Stimulated activated CD8-positive, alpha-beta memory T cell treated with anti-CD3 and anti-CD28 coated beads, Interleukin-7, amount 100 ng/mL, for 24 hours (primary cell): ENCODE measurements at places on chromosomes 12 and 14.

DNA sequence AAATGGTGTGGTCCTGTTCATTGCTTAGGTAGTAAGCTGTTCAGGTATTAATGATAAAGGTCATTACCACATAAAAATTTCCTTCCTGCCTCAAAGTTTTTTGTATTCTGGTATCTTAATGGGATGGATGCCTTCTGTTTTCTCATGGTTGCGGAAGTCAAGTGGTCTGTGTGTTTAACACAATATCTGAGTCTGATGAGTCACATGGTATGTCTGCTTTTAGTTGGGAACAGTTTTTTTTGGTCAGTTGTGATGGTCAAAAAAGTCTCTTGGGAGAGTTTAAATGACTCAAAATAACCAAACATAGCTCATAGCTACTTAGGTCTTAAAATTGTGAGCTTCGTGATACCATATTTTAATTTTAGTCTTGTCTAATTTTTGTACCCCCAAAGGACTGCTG lies 40.7 kb downstream of the STK38L start:
- no peak for DNase-seq

GRCh38 chr12:94575024-94575423 lies 75.3 kb downstream of the TMCC3 start:
- DNase-seq = no peak

- no peak for DNase-seq
Measured at GRCh38 chr14:69924201-69924600, 45.0 kb downstream of the SMOC1 start.

GRCh38 chr12:124694846-124695497 lies 127.6 kb upstream of the NCOR2 start:
- no peak for DNase-seq

- no peak for DNase-seq
Measured at GRCh38 chr12:97560350-97560749, 97.7 kb downstream of the RMST start.

GRCh38 chr14:91523972-91524371 lies 13.9 kb upstream of the PPP4R3A start:
- DNase-seq = no peak

DNA sequence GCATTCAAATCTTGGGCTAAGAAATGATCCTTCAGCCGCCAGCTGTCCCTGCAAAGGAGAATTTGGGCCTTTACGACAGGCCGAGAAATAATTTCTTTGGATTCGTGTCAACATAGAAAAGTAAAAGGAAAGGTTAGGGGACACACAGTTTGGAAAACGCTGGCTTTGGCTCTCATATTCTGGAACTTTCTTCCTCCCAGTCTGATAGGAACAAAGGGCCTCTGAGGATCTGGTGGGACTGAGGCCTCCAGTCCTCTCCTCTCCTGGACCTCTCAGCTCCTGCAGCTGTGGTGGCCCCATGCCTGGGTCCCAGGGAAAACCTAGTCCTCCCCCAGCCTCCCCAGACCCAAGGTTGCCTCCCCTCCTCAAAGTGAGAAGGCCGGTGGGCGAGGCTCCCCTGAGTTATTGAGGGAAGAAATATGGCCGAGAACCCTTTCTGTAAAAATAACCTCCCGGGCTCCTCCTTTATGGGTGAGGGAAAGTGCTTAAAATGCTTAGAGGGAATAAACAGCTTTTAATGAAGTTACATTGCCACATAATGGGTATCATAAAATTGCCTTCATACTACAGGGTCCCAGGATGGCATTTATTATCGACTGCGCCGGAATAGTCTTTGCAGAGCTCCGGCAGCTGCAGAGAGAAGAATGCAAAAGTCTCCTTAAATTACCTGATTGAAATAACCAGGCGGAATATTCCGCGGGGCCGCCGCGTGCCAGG lies 188.3 kb downstream of the PHETA1 start:
- no peak for DNase-seq

DNA sequence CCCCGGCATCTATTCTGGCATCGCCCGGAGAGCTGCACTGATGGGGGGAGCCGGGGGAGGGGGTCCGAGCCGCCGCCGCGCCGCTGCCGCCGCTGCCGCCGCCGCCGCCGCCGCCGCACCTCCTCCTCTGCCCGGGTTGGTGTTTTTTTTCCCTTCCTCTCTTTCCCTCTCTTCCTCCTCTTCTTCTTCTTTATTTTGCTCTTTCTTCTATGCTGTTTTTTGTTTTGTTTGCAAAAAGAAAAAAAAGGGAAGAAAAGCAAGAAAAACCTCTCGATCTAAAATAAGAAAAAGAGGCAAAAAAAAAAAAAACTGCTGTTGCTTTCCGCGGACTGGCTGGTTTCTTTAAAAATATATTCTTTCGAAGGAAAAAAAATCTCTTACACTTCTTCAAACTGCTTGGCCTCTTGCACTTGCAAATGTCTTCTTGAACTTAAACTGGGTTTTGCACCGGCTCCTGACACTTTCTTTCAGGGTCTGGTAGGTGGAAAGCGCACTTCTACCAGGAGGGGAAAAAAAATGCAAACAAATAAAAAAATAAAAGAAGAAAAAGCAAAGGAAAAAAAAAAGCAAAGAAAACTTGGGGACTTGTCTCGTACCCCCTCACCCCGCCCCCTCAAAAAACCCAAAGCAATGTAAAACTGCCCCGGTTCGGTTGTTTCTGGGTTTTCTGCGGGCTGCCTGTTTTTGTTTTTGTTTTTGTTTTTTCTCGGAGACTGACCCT lies 616 bp downstream of the BCL11B start:
- DNase-seq = no peak

DNA sequence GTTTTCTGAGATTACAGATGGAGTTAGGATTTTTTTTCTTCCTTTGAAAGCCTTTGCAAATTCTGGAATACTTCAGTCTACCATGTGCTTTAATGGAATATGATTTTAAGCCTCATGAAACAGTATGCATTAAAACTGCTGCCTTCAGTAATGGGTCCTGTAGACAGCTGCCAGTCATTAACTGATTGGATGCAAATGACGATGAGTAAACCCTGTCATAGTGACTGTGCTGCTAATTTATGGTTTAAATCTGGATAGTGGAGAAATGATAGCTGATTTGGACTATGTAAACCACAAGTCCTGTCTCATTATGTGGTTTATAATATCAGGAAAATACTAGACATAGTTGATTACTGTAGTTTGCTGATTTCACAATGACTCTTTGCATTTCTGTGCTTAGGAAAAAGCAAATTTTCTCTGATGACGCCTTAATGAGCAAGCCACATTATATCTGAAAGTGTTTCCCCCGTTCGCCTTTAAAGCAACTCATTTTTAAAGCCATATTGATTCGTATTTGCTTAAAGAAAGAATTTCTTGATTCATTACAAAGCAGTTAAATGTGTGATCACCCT lies 217.6 kb downstream of the TMTC2 start:
- DNase-seq = no peak

DNA sequence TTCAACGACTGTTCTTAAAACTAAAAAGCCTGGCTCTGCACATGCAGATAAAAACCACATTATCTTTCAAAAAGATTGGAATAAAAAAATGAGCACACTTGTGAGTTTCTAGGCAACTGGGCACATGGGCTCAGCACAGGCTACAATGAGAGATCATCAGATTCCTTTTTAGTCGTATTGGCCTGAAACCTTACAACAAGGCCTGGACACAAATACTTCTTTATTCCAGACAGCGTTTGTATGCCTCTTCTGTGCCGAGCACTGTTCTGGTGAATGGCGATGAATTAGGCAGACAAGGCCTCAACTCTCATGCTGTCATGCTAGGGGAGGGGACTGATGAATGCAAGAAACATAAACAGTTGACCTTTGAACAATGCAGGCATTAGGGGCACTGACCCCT lies 463.0 kb downstream of the AACS start:
- DNase-seq = no peak

GRCh38 chr14:31659278-31659677 lies 98.1 kb downstream of the NUBPL start:
- no peak for DNase-seq

DNA sequence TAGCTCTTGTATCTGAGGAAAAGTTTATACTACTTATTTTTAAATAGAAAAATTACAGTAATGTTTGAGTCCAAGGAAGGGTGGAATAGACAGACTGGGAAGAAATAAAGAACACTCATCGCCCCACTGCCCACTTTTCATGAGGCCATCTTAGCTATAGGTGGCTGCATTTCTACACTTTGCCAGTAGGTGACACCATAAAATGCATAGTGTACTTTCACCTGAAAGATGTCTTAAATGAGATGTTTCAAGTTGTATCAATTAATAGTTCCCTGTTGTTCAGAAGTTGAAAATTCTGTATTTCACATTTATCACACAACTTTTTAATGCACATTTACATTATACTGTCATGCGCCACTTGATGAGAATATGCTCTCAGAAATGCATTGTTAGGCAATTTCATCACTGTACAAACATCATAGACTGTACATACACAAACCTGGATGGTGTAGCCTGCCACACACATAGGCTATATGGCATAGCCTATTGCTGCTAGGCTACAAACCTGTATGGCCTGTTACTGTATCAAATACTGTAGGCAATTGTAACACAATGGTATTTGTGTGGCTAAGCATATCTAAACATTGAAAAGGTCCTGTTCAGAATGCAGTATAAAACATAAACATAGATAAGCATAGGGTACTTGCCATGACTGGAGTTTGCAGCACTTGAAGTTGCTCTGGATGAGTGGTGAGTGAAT lies 27.6 kb downstream of the PMCH start:
- no peak for DNase-seq

DNA sequence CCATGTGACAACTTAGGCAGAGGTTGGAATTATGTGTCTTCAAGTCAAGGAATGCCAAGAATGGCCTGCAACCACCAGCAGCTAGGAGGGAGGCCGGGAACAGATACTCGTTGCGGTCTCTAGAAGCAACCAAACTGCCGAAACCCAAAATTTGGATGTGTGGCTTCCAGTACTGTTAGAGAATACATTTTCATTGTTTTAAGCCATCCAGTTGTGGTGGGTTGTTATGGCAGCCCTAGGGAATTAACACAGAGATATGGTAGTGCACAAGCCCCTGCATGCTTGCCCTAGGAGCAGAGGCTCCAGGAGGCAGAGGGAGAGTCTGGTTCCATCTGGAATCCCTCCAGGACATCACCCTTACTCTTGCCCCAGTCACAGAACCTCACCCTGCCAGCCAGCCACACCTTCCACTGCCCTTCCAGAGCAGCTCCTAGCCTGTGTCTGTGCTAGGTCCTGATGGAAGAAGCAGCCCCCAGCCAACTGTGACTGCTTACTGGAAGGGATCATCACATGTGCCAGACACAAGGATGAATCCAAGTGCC lies 19.5 kb downstream of the PITPNM2 start:
- DNase-seq = no peak

- no peak for DNase-seq
Measured at GRCh38 chr12:9799961-9800360, 27.3 kb upstream of the KLRF1 start.

DNA sequence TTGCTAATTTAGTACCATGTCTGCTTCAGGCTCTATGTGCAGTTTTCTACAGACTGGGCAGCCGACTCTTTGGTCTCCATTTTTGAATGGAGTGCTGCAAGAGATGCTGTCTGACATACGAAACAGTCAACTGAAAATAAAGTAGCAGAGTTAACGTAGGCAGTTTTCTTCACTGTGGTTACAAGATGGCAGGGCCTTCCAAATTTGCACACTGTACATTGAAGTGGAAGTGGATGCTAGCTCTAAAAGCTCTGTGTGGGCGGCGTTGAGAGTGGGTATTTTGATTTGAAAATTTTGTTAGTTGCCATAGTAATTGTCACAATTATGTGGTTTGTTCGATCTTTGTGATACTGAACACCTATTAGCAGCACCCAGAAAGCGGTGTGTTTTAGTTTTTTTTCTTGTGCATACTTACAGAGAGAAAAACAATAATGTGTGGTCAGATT lies 154.9 kb upstream of the ATP2B1 start:
- no peak for DNase-seq

DNA sequence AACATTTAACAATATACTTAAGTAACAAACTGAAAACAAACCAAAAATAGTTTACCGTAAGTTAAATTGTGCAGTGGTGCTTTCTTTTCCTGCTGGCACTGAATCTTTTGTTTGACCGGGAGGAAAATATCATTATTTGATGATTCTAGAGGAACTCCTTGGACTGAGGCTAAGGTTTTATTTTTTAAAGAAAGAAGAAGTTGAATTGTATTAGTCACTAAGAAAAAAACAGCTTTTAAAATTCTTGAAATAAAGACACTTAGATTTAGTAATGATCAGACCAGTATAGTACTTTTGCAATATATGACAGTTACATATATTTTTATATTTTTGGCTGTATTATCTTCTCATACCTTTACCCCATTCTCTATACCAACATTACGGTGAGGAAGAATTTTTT lies 10.3 kb downstream of the MIS18BP1 start:
- no peak for DNase-seq

DNA sequence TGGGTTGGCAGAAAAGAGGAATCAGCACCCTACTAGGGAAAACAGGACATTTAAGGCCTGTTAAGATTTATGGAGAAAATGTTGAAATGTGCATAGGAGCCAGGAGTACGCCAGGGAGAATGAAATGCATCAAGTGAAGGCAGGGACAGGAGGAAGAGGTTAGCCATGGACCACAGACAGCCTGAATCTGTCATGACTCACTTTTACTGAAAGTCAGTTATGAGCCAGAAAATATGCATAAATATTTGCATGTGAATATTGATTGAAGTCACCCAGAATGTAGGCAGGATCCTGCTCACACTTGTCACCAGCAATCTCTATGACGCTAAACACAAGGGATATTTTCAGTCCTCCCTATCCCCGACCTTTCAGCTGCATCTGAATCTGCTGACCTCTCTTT lies 25.1 kb upstream of the CDK17 start:
- DNase-seq = no peak

DNA sequence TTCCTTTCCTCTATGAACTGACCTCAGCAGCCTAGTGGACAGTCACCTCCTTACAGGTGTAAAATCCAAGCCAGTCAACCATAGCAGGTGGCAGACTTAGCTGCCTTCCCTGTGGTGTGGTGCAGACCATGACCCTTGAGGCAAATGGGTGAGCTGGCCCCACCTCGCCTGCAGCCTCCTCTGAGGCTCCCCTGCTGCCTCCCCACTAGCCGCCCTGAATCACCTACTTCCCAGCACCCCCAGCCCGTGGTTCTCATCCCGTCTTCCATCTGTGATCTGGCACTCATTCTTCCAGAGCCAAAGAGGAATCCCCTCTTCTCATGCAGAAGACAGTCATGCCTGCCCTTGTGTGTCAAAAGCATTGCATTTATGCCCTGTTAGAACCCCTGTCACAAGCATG lies 34.4 kb upstream of the TSPAN9 start:
- DNase-seq = no peak

DNA sequence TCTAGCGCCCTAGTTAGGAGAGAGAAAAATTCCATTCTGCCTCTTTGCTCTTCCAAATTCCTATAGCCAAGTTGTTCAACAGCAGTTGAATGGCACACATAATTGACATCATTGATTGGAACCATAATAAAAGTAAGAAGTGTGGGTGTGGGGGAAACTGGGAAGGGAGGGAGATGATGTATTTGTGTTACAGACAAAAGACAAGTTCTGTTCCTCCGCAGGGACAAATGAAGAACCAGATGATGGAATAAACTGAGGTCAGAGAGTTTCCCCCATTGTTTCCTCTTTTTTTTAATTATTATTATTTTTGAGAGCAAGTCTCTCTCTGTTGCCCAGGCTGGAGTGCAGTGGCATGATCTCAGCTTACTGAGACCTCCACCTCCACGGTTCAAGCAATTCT lies 34.9 kb downstream of the GDF11 start:
- no peak for DNase-seq

- no peak for DNase-seq
Measured at GRCh38 chr12:115213538-115214016, 529.6 kb upstream of the TBX3 start.

GRCh38 chr12:52741375-52742195 lies 35.6 kb downstream of the KRT76 start:
- DNase-seq = peak; percentile 36

GRCh38 chr14:22824711-22825359 lies 4.9 kb upstream of the MRPL52 start:
- no peak for DNase-seq

- DNase-seq = no peak
Measured at GRCh38 chr14:54918427-54918826, 15.8 kb upstream of the GCH1 start.
